Aorta (tissue), 5 donors: ENCODE measurements at places on chromosomes 1 and 21.

DNA sequence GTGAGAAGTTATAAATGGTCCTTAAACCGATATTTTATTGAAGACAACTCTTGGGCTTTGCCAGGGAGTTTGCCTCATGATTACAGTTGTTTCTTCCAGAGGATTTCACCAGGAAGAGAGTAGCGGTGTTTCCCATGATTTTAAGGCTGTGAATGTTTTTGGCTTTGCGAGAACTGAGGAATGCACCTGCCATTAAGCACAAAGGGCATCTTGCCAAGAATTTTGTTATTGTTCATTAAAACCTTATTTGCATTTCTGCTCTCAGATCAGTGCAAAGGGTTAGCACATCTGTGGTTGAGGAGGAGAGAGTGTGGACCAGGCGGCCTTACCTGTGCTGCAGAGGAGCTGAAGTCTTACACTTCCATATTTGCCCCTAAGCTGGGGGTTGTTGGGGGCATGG, 13.8 kb downstream of the CNIH3 start:
- no peaks in the 10 kb centered on the region for H3K27me3 ChIP-seq
- no peaks in the 10 kb centered on the region for H3K4me1 ChIP-seq
- no peak overlapping the region for H3K4me3 ChIP-seq
- no peak overlapping the region for H3K27ac ChIP-seq
- no peaks in the 10 kb centered on the region for H3K36me3 ChIP-seq

GRCh38 chr1:19800076-19800804, 524 bp upstream of the TMCO4 start:
- H3K4me3 ChIP-seq = peak overlapping the region; percentile 81
- H3K36me3 ChIP-seq = no peaks in the 10 kb centered on the region
- no peaks in the 10 kb centered on the region for H3K4me1 ChIP-seq
- no peaks in the 10 kb centered on the region for H3K27me3 ChIP-seq
- DNase-seq = no peak

- H3K36me3 ChIP-seq = no peaks in the 10 kb centered on the region
- no peak for DNase-seq
- H3K27me3 ChIP-seq = no peaks in the 10 kb centered on the region
- H3K27ac ChIP-seq = no peak overlapping the region
- no peaks in the 10 kb centered on the region for H3K4me1 ChIP-seq
Measured at GRCh38 chr1:23215751-23216449, 1.4 kb downstream of the HTR1D start.

DNA sequence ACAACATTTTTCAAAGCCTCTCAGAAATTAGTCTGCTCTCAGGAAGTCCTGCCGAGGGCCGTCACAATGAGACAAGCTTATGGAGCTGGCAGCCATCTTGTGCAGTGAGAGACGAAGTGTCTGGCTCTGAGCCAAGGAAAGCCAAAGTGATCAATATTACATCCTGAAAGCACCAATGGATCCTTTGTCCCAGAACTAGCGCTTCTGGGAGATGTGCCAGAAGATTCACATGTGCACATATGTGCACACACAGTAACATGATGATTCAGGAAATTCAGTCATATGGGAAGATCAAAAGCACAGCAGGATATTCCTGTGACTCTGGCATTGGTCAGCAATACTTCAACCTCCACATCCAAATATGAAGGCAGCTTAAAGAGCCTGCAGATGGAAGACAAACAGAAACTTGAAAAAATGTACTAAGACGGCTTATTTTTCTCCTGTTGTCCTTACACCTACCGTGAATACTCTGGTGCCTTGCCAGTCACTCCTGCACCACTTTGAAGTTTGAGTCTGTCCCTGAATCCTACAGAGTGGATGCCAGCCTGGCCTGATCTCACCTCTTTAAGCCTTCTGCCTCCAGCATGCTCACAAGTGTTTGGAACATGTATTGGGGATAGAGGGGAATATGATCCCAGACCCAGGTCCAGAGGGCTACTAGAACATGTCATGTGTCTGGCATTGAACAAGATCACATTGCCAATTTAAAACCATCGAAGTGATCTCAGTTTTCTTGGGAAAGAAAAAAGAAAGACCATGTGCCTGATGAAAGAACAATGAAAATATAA, 44.5 kb upstream of the PRRX1 start:
- H3K4me3 ChIP-seq = no peak overlapping the region
- H3K4me1 ChIP-seq = no peaks in the 10 kb centered on the region
- no peak for DNase-seq
- H3K27ac ChIP-seq = no peak overlapping the region

- H3K27me3 ChIP-seq = no peaks in the 10 kb centered on the region
- no peaks in the 10 kb centered on the region for H3K36me3 ChIP-seq
- no peak overlapping the region for H3K4me3 ChIP-seq
- no peak for DNase-seq
Measured at GRCh38 chr1:94974824-94975223, 47.9 kb upstream of the CNN3 start.

DNA sequence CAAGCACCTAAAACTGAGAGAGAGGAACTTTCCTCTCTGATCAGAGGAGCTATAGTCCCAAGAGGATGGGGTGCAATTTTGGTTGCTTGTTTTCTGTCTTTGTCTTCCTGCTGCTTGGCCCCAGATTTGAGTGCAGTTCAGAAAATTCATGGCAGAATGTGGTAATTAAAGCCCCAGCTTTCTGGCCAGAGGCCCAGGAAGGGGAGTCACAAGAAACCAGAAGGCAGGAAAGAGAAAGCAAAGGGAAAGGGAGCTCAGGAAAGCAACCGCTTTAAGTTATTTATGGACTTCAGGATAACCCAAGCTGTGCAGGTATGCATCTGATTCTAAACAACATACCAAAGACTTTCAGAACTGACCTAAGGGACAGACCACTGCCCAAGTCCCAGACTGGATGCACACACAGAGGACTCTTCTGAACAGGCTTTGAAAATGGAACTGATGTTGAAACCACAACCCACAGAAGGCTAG, 88.8 kb downstream of the ST3GAL3 start:
- H3K4me1 ChIP-seq = no peaks in the 10 kb centered on the region
- H3K4me3 ChIP-seq = no peak overlapping the region
- H3K36me3 ChIP-seq = no peaks in the 10 kb centered on the region
- H3K27me3 ChIP-seq = no peaks in the 10 kb centered on the region
- no peak overlapping the region for H3K27ac ChIP-seq

DNA sequence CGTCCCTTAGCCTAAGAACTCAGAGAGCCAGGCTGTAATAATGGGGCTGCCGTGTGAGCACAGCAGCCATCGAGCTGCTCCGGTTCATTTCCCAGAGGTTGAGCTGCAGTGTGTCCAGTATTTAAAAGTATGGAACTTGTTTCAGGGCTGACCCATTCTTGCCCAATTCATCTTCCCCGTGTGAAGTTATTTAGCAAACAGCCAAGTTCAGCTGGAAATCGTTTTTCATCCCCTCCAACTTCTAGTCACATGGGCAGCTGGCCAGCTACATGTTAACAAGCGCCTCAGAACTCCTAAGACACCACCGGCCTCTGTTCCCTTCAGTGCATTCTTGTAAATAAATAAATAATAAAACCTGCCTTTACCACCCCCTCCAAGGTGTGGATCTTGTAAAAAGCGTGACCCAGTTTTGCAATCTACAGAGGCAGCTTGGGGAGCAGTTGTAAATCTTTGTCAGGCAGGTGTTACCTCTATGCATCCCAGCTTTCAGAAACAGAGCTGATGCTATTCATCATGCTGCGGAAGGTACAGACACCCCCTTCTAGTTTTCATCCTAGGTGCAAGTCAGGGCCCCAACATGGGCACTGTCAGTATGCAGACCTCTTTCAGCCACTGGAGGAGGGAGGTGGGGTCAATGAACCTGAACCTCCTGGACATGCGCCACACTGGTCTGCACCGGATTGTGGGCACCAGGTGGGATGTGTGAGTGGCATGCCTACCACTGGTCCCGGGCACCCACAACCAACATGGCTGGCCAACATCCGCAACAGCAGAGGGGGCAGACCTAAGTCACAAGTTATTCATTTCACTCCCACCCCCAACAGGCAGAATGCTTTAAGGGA, 18.7 kb upstream of the KNCN start:
- no peaks in the 10 kb centered on the region for H3K4me1 ChIP-seq
- no peak overlapping the region for H3K4me3 ChIP-seq
- no peak overlapping the region for H3K27ac ChIP-seq
- no peaks in the 10 kb centered on the region for H3K27me3 ChIP-seq

DNA sequence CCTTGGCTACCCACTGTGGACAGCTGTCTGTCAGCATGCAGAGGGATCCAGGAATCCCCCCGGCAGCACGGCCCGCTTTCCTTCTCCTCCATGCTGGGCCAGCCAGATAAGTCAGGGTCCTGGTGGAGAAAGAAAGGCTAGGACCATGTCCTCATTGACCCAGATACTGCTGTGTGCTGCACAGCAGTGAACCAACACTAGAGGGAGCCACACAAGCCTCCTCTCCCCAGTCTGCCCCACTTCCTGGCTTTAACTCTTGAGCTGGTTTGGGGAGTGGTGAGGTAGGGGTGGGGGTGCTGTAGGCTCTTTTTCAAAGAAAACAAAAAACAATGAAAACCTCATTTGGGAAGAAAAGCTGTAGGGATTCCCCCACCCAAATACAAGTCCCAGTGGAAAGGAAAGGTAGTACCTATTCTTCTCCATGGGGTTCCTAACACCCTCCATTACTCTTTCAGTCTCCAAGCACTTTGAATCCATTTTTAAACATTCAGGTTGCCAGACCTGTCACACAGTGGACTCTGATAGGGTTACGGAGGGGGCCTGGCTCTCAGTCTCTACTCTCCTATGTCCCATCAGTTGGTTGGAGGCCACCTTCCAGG, 84.9 kb upstream of the CD1D start:
- DNase-seq = no peak
- no peak overlapping the region for H3K27ac ChIP-seq
- no peaks in the 10 kb centered on the region for H3K4me1 ChIP-seq
- H3K27me3 ChIP-seq = no peaks in the 10 kb centered on the region
- no peak overlapping the region for H3K4me3 ChIP-seq
- peaks cover 14% of the 10 kb centered on the region for H3K36me3 ChIP-seq

DNA sequence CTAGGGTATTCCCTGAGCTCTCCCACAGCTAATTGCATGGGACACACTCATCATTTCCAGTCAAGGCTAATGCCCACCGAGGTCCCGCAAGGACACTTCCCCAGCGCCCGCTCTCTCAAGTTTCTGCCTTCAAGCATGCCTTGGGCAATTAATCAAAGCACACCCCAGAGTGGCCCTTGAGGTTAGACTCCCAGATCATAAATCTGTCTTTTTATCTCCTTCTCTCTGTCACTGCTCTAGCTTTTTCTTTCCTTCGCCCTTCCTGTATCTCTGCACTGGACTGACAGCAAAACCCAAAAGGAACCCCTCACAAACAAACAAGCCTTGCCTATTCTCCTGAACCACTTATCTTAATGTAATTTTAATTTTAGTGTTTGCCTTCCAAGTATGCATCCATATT, 7.9 kb upstream of the EXOSC10 start:
- H3K27me3 ChIP-seq = no peaks in the 10 kb centered on the region
- no peak for DNase-seq
- H3K27ac ChIP-seq = no peak overlapping the region

- DNase-seq = no peak
- H3K27me3 ChIP-seq = no peaks in the 10 kb centered on the region
- no peak overlapping the region for H3K27ac ChIP-seq
Measured at GRCh38 chr1:151476083-151476482, 16.8 kb upstream of the POGZ start.
